Left lung (tissue), 14 donors: ENCODE measurements at places on chromosomes 1 and 21.

DNA sequence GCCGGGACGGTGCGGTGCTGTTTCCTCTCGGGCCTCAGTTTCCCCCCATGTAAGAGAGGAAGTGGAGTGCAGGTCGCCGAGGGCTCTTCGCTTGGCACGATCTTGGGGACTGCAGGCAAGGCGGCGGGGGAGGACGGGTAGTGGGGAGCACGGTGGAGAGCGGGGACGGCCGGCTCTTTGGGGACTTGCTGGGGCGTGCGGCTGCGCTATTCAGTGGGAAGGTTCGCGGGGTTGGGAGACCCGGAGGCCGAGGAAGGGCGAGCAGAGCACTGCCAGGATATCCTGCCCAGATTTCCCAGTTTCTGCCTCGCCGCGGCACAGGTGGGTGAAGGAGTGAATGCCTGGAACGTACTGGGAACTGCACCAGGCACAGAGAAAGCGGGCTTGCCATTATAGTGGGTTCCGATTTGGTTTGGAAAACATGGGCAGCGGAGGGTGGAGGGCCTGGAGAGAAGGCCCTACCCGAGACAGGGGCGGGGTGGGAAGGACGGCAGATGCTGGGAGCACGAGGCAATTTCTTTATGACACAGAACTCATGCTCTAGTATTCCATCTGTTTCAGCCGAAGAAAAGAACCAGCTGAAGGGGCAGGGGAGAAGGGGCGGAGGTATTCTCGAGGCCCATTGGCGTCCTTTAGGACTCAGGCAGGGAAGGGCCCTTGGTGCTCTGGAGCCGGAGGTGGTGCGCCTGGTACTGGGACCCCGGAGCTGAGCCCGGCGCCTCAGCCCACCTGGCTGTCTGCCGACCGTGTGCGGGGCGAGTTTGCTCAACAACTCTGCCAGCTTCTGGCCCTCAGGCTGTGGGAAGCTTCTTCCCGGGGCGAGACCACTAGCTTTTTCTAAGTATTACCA is 960 bp downstream of the PCSK9 start:
- no peaks in the 10 kb centered on the region for H3K36me3 ChIP-seq
- DNase-seq: no peak
- H3K4me1 ChIP-seq: no peaks in the 10 kb centered on the region
- no peak overlapping the region for H3K27ac ChIP-seq

- DNase-seq: no peak
- H3K4me1 ChIP-seq: peaks cover 18% of the 10 kb centered on the region
- H3K27me3 ChIP-seq: no peaks in the 10 kb centered on the region
- H3K36me3 ChIP-seq: no peaks in the 10 kb centered on the region
- H3K27ac ChIP-seq: no peak overlapping the region
- H3K4me3 ChIP-seq: no peak overlapping the region
Measured at GRCh38 chr1:198909973-198910372, 271.1 kb downstream of the PTPRC start.

DNA sequence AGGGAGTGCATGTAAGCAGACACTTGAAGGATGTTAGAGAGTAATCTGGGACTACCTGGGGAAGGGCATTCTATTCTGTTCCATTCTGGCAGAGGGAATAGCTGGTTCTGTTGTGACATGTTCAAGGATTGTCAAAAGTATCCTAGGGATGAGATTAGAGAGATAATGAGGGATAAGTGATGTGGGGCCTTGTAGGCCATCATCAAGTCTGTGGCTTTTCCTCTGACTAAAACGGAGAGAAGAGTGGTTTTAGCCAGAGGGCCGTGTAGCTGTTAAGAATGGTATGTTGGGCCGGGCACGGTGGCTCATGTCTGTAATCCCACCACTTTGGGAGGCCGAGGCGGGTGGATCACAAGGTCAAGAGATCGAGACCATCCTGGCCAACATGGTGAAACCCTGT is 23.6 kb downstream of the TGFB2 start:
- H3K27ac ChIP-seq: no peak overlapping the region
- H3K36me3 ChIP-seq: no peaks in the 10 kb centered on the region
- no peaks in the 10 kb centered on the region for H3K27me3 ChIP-seq
- no peak overlapping the region for H3K4me3 ChIP-seq
- peaks cover 21% of the 10 kb centered on the region for H3K4me1 ChIP-seq
- DNase-seq: no peak

DNA sequence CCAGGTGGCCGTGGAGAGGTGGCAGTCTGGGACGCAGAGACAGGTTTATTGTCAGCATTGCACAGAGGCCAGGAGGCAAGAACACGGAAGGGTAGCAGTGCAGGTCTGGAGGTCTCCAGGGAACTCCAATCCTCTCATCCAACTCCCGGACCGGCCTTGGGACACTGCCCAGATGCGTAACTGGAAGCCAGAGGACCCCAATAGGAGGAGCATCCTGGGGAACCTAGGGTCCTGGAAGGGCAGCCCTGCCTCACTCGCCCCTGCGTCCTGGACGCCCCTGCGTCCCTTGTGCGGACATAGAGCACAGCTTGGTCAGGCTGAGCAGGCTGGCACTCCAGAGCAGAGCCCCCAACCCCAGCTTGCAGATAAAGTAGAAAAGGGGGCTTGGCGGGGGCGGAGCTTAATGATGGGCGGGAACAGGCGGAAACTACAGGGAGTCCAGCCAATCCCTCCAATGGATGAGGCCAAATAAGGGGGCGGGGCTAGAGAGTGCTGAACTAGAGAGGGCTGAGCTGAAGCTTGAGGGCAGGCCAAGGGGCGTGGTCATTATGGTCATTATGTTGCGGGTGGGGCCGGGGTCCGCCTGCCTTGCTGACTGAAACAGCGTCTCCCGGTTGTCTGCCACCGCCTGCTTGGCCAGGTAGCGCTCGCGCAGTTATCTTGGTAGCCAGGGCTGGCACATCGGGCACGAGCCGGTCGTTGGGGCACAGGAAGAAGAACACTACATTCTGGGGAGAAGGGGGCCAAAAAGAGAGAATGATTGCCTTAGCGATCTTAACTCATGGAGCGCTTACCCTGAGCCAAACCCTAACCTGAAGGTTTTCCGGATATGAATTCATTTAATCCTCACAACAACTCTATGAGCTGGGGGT is 3.7 kb upstream of the ARHGEF19 start:
- no peak overlapping the region for H3K27ac ChIP-seq
- DNase-seq: peak; percentile 92
- peaks cover 20% of the 10 kb centered on the region for H3K4me1 ChIP-seq
- H3K4me3 ChIP-seq: peak overlapping the region; percentile 41

DNA sequence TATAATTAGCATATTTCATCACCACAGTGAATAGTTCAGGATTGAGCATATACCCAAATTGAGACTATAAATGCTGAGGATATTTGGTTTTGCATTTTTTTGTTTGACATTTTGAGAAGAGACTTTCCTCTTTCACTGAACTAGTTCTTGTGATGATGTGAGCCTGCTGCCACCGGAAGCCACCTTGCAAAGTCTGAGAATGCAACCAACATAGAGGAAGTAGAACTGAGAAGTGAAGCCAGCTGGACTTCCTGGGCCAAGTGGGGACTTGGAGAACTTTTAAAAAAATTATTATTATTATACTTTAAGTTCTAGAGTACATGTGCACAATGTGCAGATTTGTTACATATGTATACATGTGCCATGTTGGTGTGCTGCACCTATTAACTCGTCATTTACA is 102.3 kb downstream of the RPE65 start:
- no peaks in the 10 kb centered on the region for H3K36me3 ChIP-seq
- peak; percentile 47 for DNase-seq
- no peak overlapping the region for H3K4me3 ChIP-seq
- no peak overlapping the region for H3K27ac ChIP-seq
- no peaks in the 10 kb centered on the region for H3K27me3 ChIP-seq

DNA sequence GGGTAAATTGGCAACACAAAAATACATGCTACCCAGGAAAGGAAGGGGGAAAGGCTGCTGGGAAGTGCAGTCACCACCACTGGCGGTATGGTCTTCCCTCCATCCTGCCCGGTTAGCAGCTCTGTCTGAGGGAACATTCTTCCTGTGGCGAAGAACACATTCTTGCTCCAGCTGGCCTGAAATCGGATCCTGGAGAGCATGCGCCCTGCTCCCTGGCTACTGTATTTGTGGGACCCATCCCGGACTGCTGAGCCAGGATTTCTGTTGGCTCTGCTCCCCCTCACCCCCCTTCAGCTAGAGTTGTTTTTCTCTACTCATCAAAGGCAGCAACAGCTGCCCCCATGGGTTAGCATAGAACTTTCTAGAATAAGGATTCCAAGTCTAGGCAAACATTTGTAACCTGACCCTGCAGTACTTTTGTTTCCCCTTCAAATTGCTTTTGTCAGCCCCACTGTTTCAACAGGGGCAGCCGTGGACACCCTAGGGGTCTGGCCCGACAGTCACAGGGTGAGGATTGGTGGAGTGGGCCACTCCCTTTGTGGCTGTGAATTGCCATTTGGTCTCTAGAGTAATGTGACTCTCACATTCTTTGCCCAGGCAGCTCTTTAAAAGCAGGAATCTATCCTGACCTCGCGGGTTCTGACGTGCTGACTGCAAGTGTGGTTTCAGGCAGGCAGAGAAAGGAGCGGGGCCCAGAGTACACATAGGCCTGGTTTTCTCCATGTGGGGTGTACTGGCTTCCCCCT is 157.7 kb downstream of the TOMM20 start:
- no peak overlapping the region for H3K4me3 ChIP-seq
- H3K4me1 ChIP-seq: peaks cover 68% of the 10 kb centered on the region
- H3K27me3 ChIP-seq: no peaks in the 10 kb centered on the region
- peak overlapping the region; percentile 80 for H3K27ac ChIP-seq
- no peaks in the 10 kb centered on the region for H3K36me3 ChIP-seq

DNA sequence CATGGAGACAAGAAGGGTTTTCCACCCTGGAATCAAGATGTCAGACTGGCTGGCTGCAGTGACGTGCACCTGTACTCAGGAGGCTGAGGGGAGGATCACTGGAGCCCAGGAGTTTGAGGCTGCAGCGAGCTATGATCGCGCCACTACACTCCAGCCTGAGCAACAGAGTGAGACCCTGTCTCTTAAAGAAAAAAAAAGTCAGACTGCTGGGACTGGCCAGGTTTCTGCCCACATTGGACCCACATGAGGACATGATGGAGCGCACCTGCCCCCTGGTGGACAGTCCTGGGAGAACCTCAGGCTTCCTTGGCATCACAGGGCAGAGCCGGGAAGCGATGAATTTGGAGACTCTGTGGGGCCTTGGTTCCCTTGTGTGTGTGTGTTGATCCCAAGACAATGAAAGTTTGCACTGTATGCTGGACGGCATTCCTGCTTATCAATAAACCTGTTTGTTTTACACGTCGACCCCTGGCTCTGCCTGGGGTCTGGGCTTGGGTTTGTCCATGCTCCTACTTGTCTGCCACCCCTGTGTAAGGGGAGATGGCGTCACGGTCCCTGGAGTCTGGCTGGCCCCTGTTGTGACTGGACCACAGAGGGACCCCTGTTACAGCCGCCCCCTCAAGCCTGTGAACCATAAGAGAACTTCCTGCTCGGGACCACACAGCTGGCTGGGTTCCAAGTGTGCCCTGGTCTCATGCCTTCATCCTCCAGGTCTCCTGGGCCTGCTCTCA is 20.9 kb upstream of the VPS13D start:
- no peaks in the 10 kb centered on the region for H3K27me3 ChIP-seq
- no peak overlapping the region for H3K4me3 ChIP-seq
- H3K4me1 ChIP-seq: no peaks in the 10 kb centered on the region
- DNase-seq: peak; percentile 78

DNA sequence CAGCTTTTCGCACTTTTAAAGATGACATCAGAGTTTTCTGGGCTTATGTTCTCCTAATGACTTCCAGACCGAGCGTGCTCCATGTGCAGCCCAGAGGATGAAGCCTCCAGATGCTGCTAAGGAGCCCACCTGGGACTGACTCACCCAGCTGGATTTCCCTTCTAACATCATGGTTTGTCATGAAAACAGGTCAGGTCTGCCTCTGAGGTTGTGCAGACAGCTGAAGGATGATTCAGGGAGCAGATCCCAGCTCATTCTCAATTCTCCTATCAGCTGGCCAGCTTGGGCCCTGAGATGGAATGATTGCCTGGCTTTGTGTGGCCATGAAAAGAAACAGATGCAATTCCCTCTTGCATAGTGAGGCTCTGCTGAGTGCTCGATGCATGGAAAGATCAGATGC is 123.9 kb upstream of the DUSP10 start:
- DNase-seq: no peak
- H3K36me3 ChIP-seq: no peaks in the 10 kb centered on the region
- H3K4me3 ChIP-seq: no peak overlapping the region
- no peaks in the 10 kb centered on the region for H3K4me1 ChIP-seq

DNA sequence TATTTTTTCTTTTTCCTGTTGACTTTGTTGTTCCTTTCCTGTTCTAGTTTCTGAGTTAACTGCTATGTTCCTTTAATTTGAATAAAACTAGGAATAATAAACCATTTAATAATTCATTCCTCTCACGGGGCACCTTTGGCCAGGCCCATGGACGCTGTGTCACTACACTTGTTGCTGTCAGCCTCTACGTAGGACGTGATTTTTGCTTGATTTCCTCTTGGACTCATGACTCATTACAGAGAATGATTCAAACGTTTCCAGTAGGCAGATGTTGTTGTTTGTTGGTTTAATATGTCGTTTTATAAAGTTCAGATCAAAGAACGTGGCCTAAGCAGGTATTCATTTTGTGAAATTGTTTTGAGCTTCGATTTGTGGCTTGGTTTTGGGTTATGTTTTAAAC is 9.1 kb upstream of the SLC19A1 start:
- no peak overlapping the region for H3K4me3 ChIP-seq
- no peak for DNase-seq
- peak overlapping the region; percentile 65 for H3K27ac ChIP-seq
- no peaks in the 10 kb centered on the region for H3K27me3 ChIP-seq
- H3K36me3 ChIP-seq: no peaks in the 10 kb centered on the region

DNA sequence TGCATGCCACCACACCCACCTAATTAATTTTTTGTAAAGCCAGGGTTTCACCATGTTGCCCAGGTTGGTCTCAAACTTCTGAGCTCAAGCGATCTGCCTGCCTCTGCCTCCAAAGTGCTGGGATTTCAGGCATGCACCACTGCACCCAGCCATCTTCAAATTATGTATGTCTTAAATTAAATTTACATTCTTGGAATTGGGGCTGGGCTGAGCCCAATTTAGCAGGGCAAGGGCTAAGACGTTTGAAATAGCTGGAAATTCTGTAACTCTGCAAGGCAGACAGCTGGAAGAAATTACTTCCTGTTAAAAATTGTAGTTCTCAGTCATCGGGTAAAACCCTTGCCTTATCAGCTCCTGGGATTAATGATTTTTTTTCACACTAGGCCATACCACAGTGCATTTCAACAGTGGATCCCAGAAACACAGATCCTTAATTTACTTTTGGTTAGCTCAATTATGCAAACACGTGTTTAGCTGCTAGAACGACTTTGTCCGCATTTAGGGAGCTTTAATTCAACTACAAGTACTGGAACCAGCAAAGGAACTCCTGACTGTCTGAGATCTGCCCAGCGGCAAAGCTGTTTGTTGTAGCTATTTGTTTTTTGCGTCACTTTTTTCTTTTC is 83.3 kb downstream of the OLFML3 start:
- no peaks in the 10 kb centered on the region for H3K36me3 ChIP-seq
- no peaks in the 10 kb centered on the region for H3K4me1 ChIP-seq
- DNase-seq: no peak

- H3K36me3 ChIP-seq: no peaks in the 10 kb centered on the region
- no peak overlapping the region for H3K4me3 ChIP-seq
- peaks cover 19% of the 10 kb centered on the region for H3K27me3 ChIP-seq
Measured at GRCh38 chr1:30325085-30325935, 398.1 kb downstream of the MATN1 start.

GRCh38 chr1:53417074-53417511 is 42.1 kb upstream of the DMRTB1 start:
- H3K4me3 ChIP-seq: no peak overlapping the region
- no peaks in the 10 kb centered on the region for H3K4me1 ChIP-seq
- H3K36me3 ChIP-seq: no peaks in the 10 kb centered on the region
- DNase-seq: no peak
- no peaks in the 10 kb centered on the region for H3K27me3 ChIP-seq
- H3K27ac ChIP-seq: no peak overlapping the region
